ENCODE measurements at places on chromosomes 1 and 21.

- no peak for DNase-seq
Observed at GRCh38 chr21:43618940-43619339, 40.3 kb downstream of the HSF2BP start.

GRCh38 chr1:219283541-219283940 is 109.9 kb downstream of the LYPLAL1 start:
- no peak for DNase-seq

GRCh38 chr1:98870959-98871903 is 133.4 kb downstream of the PLPPR5 start:
- DNase-seq, result no peak

GRCh38 chr1:24724345-24725208 is 20.7 kb upstream of the CLIC4 start:
- DNase-seq, result peak; percentile 51

- DNase-seq, result no peak
Observed at GRCh38 chr1:8739377-8739776, 78.1 kb downstream of the RERE start.

- no peak for DNase-seq
Observed at GRCh38 chr1:13823936-13824335, 123.9 kb downstream of the PRDM2 start.

DNA sequence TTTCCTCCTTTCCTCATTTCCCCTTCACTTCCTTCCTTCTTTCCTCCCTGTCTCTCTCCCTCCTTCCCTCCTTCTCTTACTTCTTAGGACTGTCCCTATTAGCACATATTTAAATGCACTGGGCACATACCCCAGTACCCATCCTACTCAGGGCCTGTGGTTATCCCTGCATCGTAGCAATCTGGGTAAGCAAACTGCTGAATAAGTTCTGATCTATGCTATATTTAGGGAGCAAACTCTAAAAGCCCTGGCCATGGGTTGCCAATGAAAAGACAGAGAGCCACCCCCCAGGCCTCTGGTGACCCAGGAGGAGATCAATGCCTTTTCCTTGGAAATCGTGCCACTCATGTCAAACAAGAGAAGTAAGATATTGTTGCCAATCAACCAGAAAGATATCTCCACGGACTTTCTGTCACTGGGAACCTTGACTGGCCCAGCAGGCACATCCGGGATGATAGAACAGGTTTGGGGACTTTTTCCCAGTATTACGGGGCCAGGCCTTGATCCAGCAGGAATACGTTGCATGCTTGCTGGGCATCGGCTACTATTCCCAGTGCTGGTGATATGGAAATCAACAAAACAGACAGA is 5.4 kb downstream of the FAM3B start:
- DNase-seq, result no peak

DNA sequence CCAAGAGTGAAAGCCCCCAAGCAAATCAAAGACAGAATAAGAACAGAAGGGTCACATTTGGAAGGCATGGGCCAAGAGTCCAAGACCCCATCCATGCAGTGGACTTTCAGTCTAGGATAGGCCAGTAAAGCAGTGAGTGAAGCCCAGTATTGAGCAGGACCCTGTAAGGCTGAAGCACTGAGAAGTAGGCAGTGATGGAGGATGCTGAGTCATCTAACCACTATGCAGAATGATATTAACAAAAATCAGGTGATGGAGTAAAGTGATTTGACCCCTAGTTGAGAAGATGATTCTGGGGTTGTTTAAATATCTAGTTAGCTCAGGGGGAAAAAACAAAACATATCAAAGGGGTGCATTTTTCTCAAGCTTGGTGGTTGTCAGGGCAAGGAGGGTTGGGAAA is 308.7 kb upstream of the PLXNA2 start:
- no peak for DNase-seq

DNA sequence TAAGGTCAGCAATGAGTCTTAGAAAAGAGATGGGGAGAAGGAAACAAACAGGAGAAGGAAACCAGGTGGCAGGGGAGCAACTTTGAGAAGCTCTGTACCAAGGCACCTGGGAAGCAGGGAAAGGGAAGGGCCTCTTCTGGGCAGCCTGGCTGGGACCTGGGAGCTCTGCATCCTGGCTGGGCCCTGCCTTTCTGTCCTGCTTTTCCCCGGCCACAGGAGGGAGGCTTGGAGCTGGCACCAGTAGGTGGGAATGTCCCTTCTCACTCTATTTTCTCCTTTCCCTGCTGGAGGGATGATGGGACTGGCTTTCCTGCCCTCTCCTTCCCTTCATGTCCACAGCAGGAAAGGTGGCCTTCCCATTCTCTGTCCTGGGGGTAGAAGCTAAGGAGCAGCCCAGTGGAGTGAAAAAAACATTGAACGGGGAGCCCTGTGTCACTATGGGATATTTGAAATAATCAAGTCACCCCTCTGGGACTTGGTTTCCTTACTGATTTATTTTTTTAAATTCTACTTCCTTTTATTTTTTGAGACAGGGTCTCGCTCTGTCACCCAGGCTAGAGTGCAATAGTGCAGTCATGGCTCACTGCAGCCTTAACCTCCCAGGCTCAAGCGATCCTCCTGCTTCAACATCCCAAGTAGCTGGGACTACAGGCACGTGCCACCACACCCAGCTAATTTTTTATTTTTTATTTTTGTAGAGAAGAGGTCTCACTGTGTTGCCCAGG is 5.1 kb upstream of the NES start:
- DNase-seq, result no peak

DNA sequence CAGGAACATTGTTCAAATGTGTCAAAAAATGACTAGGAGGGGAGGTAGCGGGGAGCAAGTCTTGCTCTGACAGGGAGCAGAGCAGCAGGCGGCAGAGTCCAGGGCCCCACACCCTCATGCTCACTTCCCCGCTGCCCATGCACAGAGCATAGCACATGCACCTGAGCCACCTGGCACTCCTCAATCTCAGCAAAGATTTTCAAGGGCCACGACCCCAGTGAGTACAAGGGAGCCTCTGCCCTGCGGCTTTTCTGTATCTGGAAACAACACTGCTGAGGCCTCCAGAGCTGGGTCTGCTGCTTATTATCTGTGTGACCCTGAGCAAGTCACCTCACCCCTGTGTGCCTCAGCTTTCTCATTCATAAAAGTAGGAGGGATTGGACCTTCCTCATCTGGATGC is 1.1 kb upstream of the GJB3 start:
- DNase-seq, result no peak

DNA sequence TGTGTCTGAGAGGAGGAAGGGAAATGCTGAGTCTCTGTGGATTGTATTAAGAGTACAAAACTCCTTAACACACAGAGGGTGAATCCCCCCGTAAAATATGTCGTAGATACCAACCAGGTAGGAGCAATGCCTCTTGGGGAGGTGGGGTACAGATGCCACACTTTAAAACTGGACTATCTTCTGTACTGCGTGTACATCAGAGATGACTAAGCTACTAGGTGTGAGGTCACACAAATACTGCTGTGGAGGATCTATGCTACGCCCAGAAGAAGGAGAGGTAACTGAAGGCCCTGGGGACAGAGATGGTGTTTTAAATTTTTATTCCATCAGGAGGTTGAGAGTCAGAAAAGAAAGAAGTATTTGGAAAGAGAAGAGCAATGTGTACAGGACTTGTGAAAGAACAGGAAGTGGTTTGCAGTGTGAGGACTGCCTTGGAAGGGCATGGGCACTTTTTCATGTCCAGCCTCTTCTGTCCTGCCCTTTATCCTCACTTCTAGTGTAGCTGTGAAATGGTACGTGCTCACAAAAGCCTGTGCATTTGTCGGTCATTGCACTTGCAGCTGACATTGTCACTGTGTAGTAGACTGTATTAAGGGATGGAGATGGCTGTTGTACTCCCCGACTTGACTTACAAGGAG is 287.8 kb upstream of the CHRM3 start:
- no peak for DNase-seq

GRCh38 chr1:47980501-47980900 is 16.7 kb downstream of the TRABD2B start:
- no peak for DNase-seq

DNA sequence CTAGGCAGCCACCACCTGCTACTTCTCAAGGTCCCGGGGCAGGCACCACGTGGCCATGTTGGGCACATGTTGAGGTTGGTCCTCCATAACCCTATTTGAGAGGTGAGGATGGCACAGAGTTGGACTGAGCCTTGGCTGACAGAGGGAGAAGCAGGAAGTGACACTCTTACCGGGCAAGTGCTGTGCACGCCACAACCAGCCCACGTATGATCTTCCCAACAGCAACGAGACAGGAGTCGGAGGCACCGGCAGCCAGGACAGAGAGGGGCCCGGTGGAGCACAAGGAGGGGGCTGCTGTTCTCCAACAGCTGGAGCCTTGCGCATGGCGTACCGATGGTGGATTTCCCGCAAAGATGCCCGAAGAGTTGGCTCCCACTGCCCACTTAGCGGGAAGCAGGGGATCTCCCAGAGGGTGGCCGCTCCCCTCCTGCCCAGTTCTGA is 3.4 kb downstream of the CLEC20A start:
- DNase-seq, result no peak

DNA sequence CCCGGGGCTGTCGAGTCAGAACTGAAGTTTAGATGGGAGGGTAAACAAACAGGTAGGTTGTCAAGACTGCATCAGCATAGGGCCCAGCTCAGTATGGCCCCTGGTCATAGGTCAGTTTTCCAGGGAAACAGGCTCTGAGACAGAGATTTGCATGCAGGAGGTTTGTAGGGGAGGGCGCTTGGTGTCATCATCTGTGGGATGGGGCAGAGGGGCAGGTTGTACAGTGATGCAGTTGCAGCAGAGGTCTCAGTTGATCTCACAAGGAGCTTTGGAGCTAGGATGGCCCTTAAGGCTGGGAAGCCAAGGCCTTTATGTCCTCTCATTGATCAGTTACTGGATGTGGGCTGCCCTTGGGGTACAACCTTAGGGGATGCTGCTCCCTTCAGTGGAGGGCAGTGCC is 38.5 kb upstream of the KCNA10 start:
- DNase-seq, result no peak

GRCh38 chr1:246801241-246802020 is 77.2 kb downstream of the SCCPDH start:
- no peak for DNase-seq

DNA sequence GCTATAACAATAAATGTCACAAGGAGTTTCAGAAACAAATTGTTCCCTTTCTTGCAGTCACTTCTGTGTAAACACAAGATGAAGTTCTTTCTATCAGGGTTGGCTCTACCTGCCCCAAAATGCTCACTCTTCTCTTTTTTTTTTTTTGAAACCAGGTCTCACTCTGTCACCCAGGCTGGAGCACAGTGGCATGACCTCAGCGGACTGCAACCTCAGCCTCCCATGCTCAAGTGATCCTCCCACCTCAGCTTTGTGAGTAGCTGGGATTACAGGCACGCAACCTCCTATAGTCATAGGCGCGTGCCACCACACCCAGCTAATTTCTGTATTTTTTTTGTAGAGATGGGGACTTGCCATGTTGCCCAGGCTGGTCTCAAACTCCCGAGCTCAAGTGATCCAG is 10.5 kb upstream of the CTNNBIP1 start:
- DNase-seq, result no peak

DNA sequence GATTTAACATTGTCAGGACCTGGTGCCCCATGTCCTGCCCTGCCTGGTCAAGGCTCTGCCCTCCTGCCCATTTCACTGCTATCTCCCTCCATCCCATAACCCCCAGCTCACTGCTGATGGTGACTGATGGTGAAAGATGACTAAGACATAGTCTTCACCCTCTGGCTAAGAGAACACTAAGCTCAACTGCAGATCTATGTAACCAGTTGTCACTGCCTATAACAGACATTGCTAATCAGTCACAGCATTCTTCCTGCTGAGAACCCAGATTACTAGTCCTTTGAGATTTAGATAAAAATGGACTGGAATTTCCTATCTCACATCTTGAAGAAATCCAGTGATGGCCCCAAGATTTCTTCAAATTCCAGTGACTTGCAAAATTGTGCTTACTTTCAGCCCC is 8.0 kb upstream of the ZNF362 start:
- no peak for DNase-seq

- peak; percentile 9 for DNase-seq
Observed at GRCh38 chr21:26840912-26841311, 4.3 kb downstream of the ADAMTS1 start.

GRCh38 chr1:244329591-244330317 is 122.0 kb downstream of the ADSS2 start:
- no peak for DNase-seq

GRCh38 chr1:181676269-181676668 is 193.0 kb downstream of the CACNA1E start:
- DNase-seq, result peak; percentile 69

DNA sequence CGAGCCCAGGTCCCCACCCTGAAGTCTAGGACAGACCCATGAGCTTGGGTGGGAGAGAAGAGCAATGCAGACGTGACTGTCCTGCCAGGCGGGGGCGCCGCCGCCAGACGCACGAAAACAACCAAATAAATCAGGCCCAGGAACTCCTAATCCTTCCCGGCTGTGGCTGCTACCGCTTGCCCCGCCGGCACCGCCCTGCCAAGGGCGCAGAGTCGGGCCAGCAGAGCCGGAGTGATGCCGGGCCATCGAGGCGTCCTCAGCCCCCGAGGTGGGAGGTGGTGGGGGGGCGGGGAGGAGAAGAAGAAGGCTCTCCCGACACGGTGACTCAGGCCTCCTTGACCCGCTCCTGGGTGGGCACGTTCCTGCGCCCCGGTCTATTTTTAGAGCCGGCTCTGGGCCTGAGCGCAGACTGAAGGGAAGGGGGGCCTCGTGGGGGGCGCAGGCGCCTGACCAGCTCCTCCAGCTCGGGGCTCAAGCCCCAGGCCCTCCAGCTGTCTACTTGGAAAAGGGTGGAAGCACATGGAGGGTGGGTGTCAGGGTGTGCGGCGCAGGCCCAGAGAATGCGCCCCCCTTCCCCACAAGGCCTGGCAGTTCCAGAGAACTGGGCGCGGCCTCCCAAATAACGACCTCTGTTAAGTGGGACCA is 10.7 kb upstream of the COL16A1 start:
- DNase-seq, result peak; percentile 65

- no peak for DNase-seq
Observed at GRCh38 chr1:9322661-9323244, 30.1 kb downstream of the SPSB1 start.

Data from DMS153 (cell line).